Endothelial cell (in vitro differentiated cells): ENCODE measurements at places on chromosomes 16 and 17.

GRCh38 chr16:28925386-28926228 lies 569 bp upstream of the RABEP2 start:
- H3K36me3 ChIP-seq, result peaks cover 4% of the 10 kb centered on the region
- no peak for DNase-seq
- H3K4me1 ChIP-seq, result peaks cover 11% of the 10 kb centered on the region
- H3K27me3 ChIP-seq, result peaks cover 7% of the 10 kb centered on the region
- H3K4me3 ChIP-seq, result peak overlapping the region; percentile 98
- peak overlapping the region; percentile 97 for H3K27ac ChIP-seq

DNA sequence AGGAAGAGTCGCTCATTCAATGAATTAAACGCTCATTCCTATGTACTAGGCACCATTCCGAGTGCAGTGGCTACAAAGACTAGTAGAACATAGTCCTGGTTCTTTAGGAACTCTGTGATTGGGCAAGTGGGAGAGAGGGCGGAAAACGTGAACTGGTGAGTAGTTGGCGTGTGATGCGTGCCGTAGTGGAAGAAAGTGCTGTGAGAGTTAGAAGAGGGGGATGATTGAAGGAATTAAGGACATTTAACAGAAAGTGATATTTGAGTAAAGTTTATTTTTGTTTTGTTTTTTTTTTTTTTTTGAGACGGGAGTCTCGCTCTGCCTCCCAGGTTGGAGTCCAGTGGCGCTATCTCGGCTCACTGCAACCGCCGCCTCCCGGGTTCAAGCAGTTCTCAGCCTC lies 7.9 kb upstream of the SLFN14 start:
- no peak for DNase-seq
- H3K27ac ChIP-seq, result peak overlapping the region; percentile 57
- no peaks in the 10 kb centered on the region for H3K27me3 ChIP-seq
- peaks cover 20% of the 10 kb centered on the region for H3K4me1 ChIP-seq
- peaks cover 4% of the 10 kb centered on the region for H3K36me3 ChIP-seq
- H3K4me3 ChIP-seq, result peak overlapping the region; percentile 97

DNA sequence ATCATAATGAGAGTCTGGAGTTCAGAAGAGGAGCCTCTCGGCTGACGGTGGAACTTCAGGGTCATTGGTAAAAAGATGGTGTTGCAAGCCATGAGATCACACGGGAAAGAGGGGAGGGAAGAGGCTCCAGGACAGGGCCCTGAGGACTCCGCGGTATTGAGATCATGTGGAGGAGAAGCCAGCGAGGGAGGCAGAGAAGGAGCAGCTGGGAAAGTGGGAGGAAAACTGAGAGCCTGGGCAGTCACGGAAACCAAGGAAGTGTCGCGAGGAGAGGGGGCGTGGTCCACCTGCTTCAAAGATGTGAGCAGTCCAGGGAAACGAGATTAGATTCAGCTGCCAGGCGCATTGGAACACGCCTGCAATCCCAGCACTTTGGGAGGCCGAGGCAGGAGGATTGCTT lies 27.7 kb upstream of the SBK1 start:
- no peaks in the 10 kb centered on the region for H3K36me3 ChIP-seq
- no peak for DNase-seq
- no peak overlapping the region for H3K27ac ChIP-seq
- no peak overlapping the region for H3K4me3 ChIP-seq

GRCh38 chr16:20051147-20051546 lies 22.5 kb downstream of the GPR139 start:
- H3K27me3 ChIP-seq, result peaks cover under 1% of the 10 kb centered on the region
- no peak for DNase-seq
- no peak overlapping the region for H3K27ac ChIP-seq
- H3K4me3 ChIP-seq, result no peak overlapping the region

- peaks cover 59% of the 10 kb centered on the region for H3K4me1 ChIP-seq
- peak overlapping the region; percentile 93 for H3K27ac ChIP-seq
- H3K4me3 ChIP-seq, result peak overlapping the region; percentile 86
- H3K27me3 ChIP-seq, result peaks cover 18% of the 10 kb centered on the region
- H3K36me3 ChIP-seq, result peaks cover 2% of the 10 kb centered on the region
- peak; percentile 63 for DNase-seq
Observed at GRCh38 chr16:75252946-75253911, 1.8 kb upstream of the BCAR1 start.

- H3K4me3 ChIP-seq, result no peak overlapping the region
- H3K27ac ChIP-seq, result no peak overlapping the region
- H3K36me3 ChIP-seq, result no peaks in the 10 kb centered on the region
- H3K27me3 ChIP-seq, result peaks cover 1% of the 10 kb centered on the region
Observed at GRCh38 chr17:62080647-62081046, 15.6 kb upstream of the MED13 start.

DNA sequence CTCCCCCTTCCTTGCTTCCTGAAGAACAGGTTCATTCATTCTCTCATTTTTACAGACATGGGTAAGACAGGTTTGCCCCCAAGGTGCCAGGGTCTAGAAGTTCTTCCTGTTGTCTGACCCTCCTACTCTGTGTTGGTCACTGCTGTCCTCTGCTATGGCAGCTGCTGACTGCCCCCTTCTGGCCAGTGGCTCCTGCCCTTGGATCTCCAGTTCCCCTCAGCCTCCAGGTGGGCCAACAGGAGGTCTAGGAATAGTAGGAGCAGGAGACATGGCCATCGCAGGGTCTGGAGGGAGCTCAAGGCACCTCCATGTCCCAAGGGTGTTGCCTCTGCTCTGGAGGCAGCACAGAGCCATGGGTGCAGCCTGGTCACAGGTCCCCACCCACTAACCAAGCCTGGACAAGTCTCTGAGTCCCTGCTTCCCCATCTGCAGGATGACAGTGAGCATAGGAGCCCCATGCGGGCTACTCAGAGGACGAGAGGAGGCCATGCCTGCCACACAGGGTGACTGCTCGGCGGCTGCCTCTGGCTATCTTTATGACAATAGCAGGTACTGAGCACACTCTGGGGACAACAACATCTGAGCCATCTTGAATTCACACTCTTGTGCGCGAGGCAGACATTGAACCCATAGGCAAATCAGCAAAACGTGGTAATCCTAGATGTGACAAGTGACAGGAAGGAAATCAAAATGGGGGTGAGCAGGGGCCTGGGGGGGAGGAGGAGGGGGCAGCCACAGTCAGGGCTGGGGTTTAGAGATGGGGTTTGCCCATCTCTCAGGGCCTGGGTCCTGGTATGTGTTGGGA lies 27.0 kb upstream of the NXPH3 start:
- H3K27ac ChIP-seq, result no peak overlapping the region
- peaks cover 9% of the 10 kb centered on the region for H3K36me3 ChIP-seq
- peak; percentile 69 for DNase-seq
- H3K4me1 ChIP-seq, result peaks cover 2% of the 10 kb centered on the region
- peaks cover 6% of the 10 kb centered on the region for H3K27me3 ChIP-seq
- no peak overlapping the region for H3K4me3 ChIP-seq

DNA sequence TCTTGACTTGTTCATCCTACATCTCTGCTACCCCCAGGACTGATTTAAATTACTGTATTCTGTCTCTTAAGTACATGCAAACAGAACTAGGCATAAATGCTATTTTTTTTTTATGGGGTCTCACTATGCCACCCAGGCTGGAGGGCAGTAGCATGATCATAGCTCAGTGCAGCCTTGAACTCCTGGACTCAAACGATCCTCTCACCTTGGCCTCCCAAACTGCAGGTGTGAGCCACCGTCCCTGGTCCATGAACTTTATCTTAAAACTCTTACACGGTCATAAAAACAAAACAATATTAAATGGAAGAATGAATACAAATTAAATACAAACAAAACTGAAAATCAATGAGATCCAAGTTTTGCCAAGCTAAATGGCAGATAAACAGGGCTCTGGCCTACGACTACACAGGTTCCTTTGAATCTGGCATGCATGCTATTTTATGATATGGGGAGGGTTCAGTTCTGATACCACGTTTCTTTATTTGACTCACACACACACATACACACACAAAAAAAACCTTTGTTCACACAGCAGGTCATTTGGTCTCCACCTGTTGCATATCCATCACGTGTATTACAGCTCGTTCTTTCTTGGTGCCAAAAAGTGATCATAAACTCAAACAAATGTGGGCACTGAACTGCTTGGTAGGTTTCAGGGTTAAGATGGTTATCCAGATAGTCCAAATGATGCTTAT lies 1.1 kb upstream of the PKD1L3 start:
- no peak overlapping the region for H3K27ac ChIP-seq
- H3K36me3 ChIP-seq, result no peaks in the 10 kb centered on the region
- peaks cover 3% of the 10 kb centered on the region for H3K4me1 ChIP-seq
- peaks cover 1% of the 10 kb centered on the region for H3K27me3 ChIP-seq
- no peak overlapping the region for H3K4me3 ChIP-seq
- DNase-seq, result no peak

GRCh38 chr17:17751489-17752088 lies 70.3 kb downstream of the RAI1 start:
- H3K27ac ChIP-seq, result peak overlapping the region; percentile 94
- H3K27me3 ChIP-seq, result peaks cover 8% of the 10 kb centered on the region
- DNase-seq, result no peak

DNA sequence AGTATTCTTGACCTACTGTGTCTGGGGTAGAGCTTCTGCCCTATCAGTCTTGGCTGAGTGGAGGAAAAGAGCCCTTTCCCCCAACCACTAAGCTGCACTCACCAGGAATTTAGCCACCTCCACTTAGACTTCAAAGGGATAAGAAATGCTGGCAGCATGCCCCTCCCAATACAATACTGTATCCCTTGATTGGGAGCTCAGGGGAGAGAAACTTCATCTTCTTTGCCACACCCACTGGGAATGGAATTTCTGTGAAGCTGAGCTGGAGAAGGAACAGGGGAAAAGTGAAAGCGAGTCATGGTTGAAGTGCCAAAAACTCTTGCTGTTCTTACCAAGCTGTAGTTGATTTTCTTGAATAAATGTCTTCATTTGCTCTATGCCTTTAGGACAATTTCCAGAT lies 68.8 kb downstream of the CEP112 start:
- H3K27me3 ChIP-seq, result no peaks in the 10 kb centered on the region
- no peak for DNase-seq
- H3K36me3 ChIP-seq, result peaks cover 24% of the 10 kb centered on the region

DNA sequence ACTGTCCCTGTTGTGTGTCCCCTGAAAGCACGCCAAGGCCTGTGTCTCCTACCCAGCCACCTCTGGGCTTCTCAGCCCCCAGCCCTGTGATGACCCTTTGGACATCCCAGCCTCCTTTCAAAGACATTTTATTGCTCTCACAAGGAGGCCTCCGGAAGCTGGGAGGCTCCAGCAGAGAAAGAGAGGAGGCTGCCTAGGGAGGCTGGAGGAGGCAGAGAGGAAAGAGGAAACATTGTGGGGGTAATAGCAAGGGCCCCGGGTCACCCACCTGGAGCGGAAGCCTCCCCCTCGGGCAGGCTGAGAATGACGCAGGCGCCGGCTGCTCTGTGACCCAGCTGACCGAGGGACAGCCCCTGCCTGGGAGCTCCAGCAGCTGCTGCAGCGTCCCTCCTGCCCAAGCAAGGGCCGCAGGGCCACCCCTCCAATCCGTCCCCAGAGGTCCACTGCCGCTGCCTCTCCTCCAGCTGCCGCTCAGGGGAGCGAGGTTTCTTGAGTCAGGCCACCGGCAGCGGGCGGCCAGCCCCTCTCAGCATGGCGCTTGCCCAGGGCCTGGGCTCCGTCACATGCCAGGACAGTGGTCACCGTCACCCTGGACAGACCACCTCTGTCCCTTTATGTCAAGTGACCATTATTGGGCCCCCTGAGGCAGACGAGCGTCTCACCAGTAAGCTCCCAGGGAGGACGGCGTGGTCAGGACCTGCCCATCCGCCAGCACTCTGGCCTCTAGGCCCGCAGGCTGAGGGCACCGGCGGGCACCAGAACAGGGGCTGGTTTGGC lies 29.3 kb downstream of the ACTG1 start:
- H3K4me1 ChIP-seq, result peaks cover 7% of the 10 kb centered on the region
- H3K36me3 ChIP-seq, result no peaks in the 10 kb centered on the region
- peaks cover 15% of the 10 kb centered on the region for H3K27me3 ChIP-seq
- H3K4me3 ChIP-seq, result no peak overlapping the region
- DNase-seq, result no peak

GRCh38 chr17:65742403-65743307 lies 181.2 kb upstream of the AXIN2 start:
- no peaks in the 10 kb centered on the region for H3K36me3 ChIP-seq
- no peak for DNase-seq
- H3K27me3 ChIP-seq, result no peaks in the 10 kb centered on the region
- no peak overlapping the region for H3K27ac ChIP-seq
- peaks cover 4% of the 10 kb centered on the region for H3K4me1 ChIP-seq

- peaks cover 14% of the 10 kb centered on the region for H3K36me3 ChIP-seq
- peaks cover 31% of the 10 kb centered on the region for H3K4me1 ChIP-seq
- H3K27me3 ChIP-seq, result peaks cover 5% of the 10 kb centered on the region
- no peak for DNase-seq
- H3K4me3 ChIP-seq, result no peak overlapping the region
Observed at GRCh38 chr16:84605339-84605848, 12.5 kb downstream of the COTL1 start.

GRCh38 chr17:66087073-66087472 lies 104.9 kb downstream of the CEP112 start:
- H3K27ac ChIP-seq, result no peak overlapping the region
- DNase-seq, result no peak
- H3K4me3 ChIP-seq, result no peak overlapping the region
- no peaks in the 10 kb centered on the region for H3K27me3 ChIP-seq

DNA sequence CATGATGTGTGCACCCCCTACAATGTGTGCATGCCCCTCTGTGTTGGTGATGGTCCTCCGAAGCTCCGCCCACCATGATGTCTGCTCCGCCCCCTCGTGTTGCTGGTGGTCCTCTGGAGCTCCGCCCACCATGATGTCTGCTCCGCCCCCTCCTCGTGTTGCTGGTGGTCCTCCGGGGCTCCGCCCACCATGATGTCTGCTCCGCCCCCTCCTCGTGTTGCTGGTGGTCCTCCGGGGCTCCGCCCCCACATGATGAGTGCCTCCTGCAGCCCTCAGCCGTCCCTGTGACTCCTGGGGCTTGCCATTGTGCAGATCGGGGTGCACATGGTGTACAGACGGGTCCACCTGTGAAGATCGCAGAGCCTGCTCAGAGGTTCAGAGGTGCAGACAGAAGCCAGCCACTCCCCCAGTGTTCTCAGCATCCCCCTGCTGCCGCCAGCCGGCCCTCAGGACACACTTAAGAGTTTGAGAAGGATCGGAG lies 129.1 kb upstream of the CHMP6 start:
- no peak overlapping the region for H3K4me3 ChIP-seq
- DNase-seq, result no peak
- peaks cover 5% of the 10 kb centered on the region for H3K27me3 ChIP-seq
- peaks cover 10% of the 10 kb centered on the region for H3K36me3 ChIP-seq

GRCh38 chr17:62045517-62045916 lies 19.6 kb downstream of the MED13 start:
- H3K36me3 ChIP-seq, result peaks cover 7% of the 10 kb centered on the region
- peaks cover 2% of the 10 kb centered on the region for H3K27me3 ChIP-seq
- no peak for DNase-seq
- no peak overlapping the region for H3K27ac ChIP-seq
- peaks cover 4% of the 10 kb centered on the region for H3K4me1 ChIP-seq

DNA sequence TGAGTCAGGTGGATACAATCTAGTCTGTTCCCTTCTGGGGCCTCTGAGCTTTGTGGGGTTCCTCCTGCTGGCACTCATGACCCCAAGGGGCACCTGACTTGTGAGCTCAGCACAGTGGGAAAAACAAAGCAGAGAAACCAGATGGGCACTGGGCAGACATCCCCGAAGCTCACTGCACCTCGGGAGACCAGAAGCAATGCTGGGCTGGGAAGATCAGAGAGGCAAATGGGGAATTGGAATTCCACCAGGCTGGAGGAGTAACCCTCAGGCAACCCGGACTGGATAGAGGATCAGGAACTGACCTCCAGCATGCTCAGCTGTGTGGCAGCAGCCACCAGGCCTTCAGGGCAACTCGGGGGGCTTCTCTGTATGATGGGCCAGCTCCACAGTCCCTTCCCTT lies 50.3 kb downstream of the ABCC12 start:
- H3K27ac ChIP-seq, result no peak overlapping the region
- no peak overlapping the region for H3K4me3 ChIP-seq
- H3K27me3 ChIP-seq, result peaks cover 3% of the 10 kb centered on the region
- H3K4me1 ChIP-seq, result peaks cover 2% of the 10 kb centered on the region
